ENCODE measurements at places on chromosomes 3 and 15. TPM values are rescaled to one million over a fixed set of nuclear protein-coding genes. Genes with fewer than 3 reads are reported as not detected.

Gene RSL24D1
- 39.6 TPM for total RNA-seq

DNA sequence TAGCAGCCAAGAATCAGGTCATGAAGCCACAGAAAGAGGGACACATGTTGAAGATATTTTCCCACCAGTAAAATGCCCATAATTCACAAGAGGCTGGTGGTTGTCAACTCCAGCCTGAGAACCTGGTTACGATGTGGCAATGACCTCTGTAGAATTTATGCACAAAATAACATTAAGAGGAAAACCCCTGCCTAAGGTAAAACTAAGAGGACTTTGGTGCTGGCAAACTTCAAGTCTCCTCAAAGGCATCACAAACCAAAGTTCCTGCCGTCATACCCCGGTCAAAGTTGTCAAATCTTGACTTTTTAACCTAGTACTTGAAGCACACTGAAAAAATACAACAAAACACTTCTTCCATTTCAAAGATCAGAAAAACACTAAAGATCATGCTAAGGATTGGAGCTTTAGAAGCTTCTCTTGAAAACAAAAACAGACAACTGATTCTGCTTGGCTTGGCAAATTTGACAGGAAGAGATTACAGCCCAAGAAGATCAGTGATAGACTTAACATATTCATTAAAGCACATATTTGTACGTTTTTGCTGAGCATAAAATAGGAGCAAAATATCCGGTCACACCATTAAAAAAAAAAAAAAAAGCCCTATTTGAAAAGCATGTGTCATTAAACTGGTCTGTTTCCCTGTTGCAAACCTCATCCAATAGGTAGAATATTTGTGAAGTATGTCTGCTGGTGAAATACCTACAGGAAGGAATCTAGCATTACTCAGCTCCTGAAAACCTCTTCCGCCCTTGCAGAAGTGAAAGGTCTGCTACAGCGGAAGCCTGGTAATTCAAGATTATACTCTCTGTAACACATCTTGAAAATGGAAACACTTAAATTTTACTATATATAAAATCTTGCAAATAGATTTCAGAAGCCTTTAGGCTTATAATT, 22.8 kb downstream of the EIF4E3 start:
- DNase-seq, result no peak

DNA sequence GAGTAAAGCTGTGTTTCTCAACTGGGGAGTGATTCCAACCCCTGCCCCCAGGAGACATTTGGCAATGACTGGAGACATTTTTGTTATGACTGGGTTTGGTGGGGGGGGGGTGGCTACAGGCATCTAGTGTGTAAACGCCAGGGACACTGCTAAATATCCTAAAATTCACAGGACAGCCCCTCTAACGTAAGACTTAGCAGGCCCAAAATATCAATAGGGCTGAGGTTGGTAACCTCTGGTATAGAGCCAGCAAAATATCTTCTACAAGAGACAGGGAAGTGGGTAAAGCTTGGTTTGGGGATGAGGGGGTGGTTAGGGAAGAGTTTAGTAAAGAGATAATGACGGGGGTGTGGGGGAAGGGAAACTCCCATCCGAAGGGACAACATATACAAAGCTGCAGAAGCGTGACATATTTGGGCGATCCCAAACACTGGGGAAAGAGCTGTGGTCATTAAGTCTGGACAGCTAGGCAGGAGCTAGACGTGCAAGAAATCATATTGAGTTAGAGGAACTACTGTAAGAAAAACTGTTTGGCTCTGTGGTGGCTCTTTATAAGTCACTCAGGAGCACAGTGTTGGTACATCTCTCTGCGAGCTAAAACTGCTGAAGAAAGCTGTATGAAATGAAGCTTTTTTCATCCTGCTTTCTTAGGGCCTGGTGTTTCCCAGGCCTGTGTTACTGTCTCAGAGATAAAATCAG, 697 bp upstream of the TRIM69 start:
- peak; percentile 47 for DNase-seq

- DNase-seq, result no peak
Observed at GRCh38 chr3:79845546-79845945, 77.7 kb upstream of the ROBO1 start.

GRCh38 chr3:18830087-18830486, 318.2 kb upstream of the KCNH8 start:
- no peak for DNase-seq

GRCh38 chr3:182252802-182253201, 540.5 kb upstream of the ATP11B start:
- no peak for DNase-seq

- no peak for DNase-seq
Observed at GRCh38 chr3:144028798-144029411, 57.3 kb downstream of the DIPK2A start.

DNA sequence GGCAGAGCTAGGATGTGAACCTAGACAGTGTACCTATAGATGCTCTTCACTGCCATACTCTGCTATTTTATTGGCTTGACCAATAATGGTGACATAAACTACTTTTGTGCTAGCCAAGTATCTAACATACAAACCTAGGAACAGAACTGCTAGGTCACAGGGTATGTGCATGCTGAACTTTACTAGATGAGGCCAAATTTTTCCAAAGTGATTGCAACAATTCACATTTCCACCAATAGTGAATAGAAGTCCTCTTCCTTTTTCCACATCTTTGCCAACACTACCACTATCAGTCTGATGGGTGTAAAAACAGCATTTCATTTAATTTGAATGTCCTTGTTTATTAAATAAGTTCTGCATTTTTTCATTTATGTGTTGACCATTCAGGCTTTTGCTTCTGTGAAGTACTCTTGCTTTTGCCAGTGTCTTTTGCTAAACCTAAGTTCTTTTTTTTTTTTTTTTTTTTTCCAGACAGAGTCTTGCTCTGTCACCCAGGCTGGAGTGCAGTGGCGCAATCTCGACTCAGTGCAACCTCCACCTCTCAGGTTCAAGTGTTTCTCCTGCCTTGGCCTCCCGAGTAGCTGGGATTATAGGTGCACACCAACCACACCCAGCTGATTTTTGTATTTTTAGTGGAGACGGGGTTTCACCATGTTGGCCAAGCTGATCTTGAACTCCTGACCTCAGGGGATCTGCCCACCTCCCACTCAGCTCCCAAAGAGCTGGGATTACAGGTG, 54.1 kb downstream of the DCAF1 start:
- no peak for DNase-seq

DNA sequence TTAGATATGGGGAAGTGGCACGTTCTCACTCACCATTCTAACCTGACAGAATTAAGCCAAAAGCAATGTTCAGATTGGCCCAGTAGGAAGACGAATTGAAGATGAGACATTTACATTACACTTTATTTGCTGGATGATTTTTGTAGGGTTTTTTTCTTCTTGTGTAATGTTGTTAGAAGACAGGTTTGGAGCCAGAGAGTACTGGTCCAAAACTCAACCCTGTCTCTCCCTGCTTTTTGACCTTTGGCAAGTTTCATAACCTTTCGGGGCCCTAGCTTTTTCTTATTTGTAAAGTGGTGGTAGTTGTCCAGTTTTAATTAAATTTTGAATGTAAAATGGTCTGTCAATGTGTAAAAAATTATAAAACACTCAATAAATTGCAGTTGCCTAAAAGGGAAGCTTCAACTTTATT, 29.5 kb downstream of the PDE8A start:
- no peak for DNase-seq

DNA sequence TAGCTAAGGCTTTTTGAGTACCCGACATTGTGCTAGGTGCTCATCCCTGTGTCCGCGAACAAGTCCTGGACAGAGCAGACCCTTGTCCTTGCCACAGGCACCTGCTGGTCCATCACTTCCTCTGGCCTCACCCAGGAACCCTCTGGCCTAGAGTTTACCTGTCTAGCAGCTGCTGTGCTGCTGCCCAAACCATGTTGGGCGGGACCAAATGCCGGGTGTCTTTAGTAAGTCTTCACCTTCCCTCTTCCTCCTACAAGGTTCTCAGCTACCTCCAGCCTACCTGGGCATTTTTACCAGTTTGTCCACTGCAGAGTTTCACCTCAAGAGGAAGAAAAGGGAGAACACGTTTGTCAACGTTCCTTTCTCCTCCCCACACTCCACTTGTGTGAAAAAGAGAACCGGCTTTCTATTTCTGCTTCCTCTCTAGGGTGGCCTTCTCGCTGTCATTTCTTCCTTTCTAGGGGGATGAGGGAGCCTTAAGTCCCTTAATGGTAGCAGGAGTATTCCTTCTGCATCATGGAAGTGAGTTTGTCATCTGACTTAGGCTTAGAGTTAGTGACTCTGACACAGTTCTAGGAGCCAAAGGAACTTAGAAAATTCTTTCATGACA, 80.4 kb upstream of the GCNT3 start:
- no peak for DNase-seq

GRCh38 chr3:115086344-115086743, 60.7 kb downstream of the ZBTB20 start:
- DNase-seq, result no peak

DNA sequence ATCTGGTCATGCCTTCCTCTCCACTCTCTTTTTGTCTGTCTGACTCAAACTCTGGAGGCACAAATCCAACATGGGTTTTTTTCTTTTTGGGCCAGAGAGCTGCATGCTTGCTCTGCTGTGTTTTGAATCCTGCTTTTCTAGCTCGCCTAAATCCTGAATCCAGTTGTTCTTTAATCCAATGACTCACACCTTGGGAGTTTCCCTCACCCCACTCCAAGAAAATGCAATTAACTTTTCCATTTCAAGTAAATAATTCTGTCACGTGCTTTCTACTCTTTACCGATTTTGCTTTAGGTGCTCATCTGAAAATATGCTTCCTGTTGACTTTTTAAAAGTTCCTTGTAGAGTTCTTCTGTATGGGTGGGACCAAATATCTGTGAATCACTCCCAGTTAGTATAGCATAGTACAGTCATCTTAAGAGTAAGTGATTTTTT, 47.6 kb downstream of the SLMAP start:
- no peak for DNase-seq

- no peak for DNase-seq
Observed at GRCh38 chr3:13107661-13108060, 34.4 kb upstream of the IQSEC1 start.
